ENCODE measurements at places on chromosomes 3 and 15. TPM values are rescaled to one million over a fixed set of nuclear protein-coding genes. Genes with fewer than 3 reads are reported as not detected.

GRCh38 chr3:123562547-123562946, 22.3 kb downstream of the HACD2 start:
- no peaks in the 10 kb centered on the region for H3K36me3 ChIP-seq
- no peaks in the 10 kb centered on the region for H3K4me1 ChIP-seq
- DNase-seq = no peak

GRCh38 chr3:157464321-157464720, 27.7 kb downstream of the PTX3 start:
- no peaks in the 10 kb centered on the region for H3K27me3 ChIP-seq
- no peaks in the 10 kb centered on the region for H3K4me1 ChIP-seq

MOBP gene
- total RNA-seq = not detected

GRCh38 chr3:24834442-24834841, 339.8 kb upstream of the THRB start:
- H3K27ac ChIP-seq = no peak overlapping the region
- peaks cover 9% of the 10 kb centered on the region for H3K4me1 ChIP-seq
- H3K27me3 ChIP-seq = peaks cover 8% of the 10 kb centered on the region
- DNase-seq = no peak
- H3K36me3 ChIP-seq = no peaks in the 10 kb centered on the region
- H3K4me3 ChIP-seq = no peak overlapping the region

- peaks cover 2% of the 10 kb centered on the region for H3K27me3 ChIP-seq
- H3K4me1 ChIP-seq = peaks cover 13% of the 10 kb centered on the region
- peaks cover 5% of the 10 kb centered on the region for H3K36me3 ChIP-seq
Measured at GRCh38 chr3:141795276-141795675, 32.1 kb downstream of the GRK7 start.

DNA sequence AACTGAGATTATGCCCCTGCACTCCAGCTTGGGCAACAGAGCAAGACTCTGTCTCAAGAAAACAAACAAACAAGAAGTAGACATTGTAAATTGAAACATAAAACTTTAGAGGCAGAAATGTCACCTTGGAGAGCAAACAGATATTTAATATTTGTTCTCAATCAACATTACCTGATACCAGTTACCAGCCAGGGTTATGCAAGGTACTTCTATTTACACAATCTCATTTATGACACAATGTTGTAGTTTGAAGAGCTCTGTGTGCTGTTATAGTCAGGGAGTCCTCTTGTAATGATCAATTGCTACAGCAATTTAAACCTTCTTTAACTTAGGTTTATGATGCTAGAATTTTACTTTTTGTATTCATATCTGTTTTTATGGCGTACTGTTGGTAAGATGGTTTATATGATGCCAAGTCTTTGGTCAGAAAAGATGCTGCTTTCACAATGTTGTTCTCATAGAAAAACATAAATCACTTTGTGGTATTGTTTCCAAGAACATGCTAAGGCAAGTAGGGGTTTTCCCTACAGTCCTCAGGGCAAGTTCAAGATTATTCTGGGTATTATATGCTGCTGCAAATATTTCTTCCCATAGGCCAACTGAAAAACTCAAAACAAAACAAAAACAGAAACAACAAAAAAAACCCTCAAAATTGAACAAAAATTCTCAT, 173.5 kb downstream of the TNIK start:
- H3K27ac ChIP-seq = no peak overlapping the region
- no peak overlapping the region for H3K4me3 ChIP-seq
- DNase-seq = no peak
- no peaks in the 10 kb centered on the region for H3K4me1 ChIP-seq
- H3K36me3 ChIP-seq = no peaks in the 10 kb centered on the region

GRCh38 chr15:70213794-70214193, 116.1 kb upstream of the TLE3 start:
- peaks cover 3% of the 10 kb centered on the region for H3K27me3 ChIP-seq
- H3K27ac ChIP-seq = no peak overlapping the region
- H3K4me3 ChIP-seq = no peak overlapping the region
- H3K4me1 ChIP-seq = peaks cover 5% of the 10 kb centered on the region
- H3K36me3 ChIP-seq = peaks cover 4% of the 10 kb centered on the region
